GM12892 (cell line): ENCODE measurements at places on chromosomes 7 and 10.

- no peak for DNase-seq
Measured at GRCh38 chr10:70459061-70459773, 17.7 kb upstream of the NODAL start.

DNA sequence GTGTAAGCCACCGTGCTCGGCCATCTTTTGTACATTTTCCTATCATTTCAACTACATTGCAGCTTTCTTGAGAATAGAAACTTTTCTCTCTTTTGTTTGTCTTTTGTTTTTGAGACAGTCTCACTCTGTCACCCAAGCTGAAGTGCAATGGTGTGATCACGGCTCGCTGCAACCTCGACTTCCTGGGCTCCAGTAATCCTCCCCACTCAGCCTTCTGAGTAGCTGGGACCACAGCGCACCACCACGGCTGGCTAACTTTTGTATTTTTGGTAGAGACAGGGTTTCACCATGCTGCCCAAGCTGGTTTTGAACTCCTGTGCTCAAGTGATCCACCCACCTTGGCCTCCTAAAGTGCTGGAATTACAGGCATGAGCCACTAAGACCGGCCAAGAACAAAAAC is 31.3 kb upstream of the DAGLB start:
- no peak for DNase-seq

- DNase-seq: no peak
Measured at GRCh38 chr10:3893901-3894563, 109.0 kb upstream of the KLF6 start.

- DNase-seq: no peak
Measured at GRCh38 chr10:571688-572451, 117.6 kb downstream of the DIP2C start.

- DNase-seq: no peak
Measured at GRCh38 chr10:89576696-89577095, 41.3 kb upstream of the SLC16A12 start.

DNA sequence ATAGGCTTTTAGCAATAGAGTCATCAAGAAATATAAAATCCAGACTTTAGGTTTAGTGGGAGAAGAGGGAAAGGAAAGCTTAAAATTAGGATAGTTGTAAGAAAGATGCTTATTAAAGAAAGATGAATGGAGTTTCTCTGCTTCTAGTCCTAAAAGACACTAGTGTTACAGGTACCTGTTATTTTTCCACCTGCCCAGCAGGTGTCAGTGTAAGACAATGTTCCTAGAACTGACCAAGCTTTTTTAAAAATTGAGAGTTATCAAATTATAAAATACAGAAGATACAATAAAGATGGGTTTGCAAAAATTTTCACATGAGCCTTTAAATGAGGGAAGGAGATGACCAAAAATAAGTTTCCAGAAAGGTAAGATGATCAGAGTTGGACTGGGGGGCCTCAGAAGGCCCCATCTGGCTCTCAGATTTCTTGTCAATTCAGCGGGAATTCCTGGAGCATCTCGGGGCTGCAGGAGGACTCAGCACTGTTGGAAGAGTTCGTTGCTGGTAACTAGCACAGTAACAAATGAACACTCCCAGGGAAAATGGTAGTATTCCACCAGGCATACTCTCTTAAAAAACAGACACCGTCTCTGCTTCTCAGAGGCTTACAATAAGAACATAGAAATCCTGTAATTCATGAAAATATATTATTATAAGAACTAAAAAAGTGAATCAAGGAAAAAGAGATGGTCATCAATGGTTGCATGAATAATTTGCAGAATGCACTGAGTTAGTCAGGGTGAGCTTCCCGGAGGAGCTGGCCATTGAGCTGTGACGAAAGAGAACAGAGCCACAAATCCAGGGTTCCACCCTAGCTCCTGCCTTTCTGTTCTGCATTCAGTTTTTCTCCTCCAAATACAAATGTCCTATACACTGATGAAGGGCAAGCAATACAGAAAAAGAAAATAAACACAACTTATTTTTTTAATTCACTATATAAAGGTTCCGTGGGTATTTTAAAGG is 71.8 kb upstream of the PIK3CG start:
- DNase-seq: no peak

DNA sequence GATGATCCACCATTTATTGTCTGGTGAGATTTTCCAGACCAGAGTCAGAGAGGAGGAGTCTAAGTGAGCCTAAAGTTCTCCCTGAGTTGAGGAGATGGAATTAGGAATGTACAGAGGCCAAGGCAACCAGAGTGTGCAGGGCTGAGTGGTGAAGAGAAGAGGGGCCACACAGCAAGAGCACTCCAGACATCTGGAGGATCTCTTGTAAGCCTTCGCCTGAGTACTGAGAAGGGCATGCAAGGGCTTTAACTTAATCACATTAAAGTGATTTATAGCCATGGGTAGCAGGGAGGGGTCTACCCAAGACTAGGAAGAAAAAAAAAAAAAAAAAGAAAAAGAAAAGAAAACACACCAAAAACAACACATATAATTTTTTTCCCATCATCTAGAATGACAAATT is 1190.4 kb downstream of the GATA3 start:
- no peak for DNase-seq

DNA sequence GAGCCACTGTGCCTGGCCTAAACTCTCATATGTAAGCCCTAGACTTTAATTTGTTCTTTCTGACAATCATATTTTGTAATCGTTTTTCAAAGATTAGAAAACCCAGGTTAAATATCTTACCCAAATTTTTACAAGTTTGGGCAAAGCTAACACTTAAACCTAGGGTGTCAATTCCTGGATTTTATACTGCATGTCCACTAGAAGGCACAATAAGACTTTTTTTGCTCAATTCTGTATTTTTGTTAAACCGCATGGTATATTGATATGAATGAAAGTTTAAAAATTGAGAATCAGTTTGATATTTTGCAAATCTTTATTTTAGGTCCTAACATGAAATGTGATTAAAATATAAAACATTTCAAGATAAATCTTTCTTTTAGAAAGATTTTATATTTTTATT is 29.3 kb downstream of the DYNC2I1 start:
- DNase-seq: no peak

DNA sequence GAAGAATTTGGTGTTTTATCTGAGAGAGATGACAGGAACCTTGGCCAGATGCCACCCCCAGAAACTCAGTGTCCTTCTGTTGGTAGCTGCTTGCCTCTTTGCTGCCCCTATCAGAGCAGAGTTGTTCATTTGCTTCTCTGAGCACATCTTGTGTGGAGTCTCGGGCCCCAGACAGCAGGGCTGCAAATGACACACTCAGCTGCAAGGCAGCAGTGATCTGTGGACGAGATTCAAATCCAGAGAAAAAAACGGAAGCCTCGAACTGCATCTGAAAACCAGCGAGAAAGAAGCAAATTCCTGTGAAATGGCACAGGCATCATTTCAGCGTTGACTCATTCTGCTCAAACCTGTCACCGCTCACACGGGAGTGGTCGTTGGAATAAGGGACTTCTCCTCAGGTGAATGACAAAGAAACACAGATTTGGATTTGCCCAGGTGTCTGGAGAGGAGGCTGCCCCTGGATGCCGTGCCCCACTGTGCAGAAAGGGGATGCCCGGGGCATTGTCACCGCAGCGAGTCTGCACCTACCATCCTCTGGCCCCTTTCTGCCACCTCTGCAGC is 144.7 kb downstream of the PFKFB3 start:
- DNase-seq: no peak

DNA sequence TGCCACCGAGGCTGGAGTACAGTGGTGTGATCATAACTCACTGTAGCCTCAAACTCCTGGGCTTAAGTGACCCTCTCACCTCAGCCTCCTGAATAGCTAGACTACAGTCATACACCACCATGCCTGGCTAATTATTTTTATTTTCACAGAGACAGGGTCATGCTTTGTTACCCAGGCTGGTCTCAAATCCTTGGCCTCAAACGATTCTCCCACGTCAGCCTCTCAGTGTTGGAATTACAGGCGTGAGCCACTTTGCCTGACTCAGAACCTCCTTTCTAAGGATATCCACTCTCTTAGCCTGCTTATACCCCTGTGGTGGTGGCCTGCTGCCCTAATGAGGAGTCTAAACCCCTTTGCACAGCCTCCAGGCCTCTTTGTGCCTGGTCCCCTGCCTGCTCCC is 4.2 kb upstream of the IGFBP1 start:
- DNase-seq: no peak

- no peak for DNase-seq
Measured at GRCh38 chr10:117509573-117509972, 33.0 kb upstream of the EMX2 start.

DNA sequence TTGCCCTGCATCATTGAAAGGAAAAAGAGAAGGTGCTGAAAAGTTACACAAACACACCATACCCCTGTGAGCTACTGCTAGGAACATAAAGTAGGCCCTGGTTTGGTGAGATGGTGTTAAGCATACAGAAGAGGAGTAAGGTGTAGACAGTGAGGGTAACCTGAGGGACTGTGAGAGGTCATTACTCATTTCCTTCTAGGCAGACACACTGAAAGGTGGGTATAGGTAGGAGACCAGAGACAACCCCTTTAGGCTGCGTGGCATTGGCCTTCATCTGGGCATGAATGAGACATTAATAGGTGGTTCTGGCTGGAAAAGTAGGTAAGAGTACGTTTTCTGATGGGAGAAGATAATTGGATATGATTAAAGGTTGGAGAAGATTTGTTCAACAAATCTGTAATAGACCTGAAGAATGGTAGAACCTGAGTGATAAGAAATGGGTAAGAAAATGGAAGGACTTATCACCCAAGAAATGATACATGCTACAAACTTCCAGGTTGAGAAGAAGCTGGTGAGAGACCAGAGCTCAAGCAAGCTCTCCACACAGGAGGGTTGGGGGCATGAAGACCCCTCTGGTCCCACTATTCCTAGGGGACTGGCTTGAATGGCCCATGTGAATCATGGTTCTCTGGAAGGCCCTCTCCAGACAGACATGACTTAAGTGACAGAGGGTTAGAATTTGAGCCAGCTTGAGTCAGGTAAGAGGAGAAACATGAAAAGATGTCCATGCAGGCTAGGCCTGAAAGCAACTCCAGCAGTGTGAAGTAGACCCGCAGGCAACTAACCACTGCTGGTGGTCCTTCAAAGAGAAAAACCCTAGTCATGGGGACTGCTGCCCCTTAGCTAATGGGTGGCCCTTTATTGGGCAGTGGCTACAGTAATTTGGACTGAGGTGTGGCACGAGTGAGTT is 3.8 kb downstream of the COMTD1 start:
- no peak for DNase-seq

- DNase-seq: no peak
Measured at GRCh38 chr7:130394421-130395195, 14.3 kb downstream of the CPA1 start.

DNA sequence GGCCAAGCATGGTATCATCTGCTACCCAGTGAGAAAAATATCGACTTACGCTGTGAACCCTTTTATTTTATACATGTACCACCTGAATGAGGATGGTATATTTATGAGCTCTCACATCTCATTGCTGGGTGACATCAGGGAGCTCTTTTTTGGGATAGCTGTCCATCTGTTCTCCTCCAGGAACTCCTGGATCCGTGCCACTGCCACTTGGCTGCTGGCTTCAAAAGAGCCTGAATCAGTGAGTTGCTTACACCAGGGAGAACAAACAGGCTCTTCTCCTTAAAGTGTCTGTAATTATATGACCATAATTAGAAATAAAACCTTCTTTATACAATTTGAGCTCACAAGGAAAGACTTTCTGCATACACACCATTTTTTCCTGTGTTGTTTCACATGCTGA is 106.2 kb downstream of the KAT6B start:
- no peak for DNase-seq

- DNase-seq: no peak
Measured at GRCh38 chr7:65489260-65489767, 115.7 kb downstream of the ZNF92 start.

- no peak for DNase-seq
Measured at GRCh38 chr10:132371641-132372081, 25.3 kb upstream of the PWWP2B start.

GRCh38 chr10:32056136-32057035 is at the start of gene KIF5B:
Gene KIF5B (minus strand): TSS chr10:32056425. CDS start chr10:32055973, 452 bp downstream.
- peak; percentile 91 for DNase-seq

DNA sequence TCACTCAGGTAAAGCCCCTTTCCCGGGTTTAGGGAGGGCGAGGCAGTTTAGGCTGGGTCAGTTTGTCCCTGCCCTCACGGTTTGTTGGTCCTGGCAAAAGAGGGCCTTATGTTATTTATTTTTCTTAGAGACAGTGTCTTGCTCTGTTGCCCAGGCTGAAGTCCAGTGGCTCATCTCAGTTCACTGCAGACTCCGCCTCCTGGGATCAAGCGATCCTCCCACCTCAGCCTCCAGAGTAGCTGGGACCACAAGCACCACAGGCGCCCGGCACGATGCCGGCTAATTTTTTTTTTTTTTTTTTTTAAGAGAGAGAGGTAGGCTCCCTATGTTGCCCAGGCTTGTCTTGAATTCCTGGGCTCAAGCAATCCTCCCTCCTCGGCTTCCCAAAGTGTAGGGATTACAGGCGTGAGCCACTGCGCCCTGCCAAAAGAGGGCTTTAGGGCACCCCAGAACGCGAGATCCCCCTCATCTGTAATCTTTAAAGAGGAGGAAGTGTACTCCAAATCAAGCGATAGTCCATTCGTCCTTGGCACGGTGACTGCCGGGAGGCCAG is 626 bp upstream of the BMS1 start:
- DNase-seq: no peak

- DNase-seq: no peak
Measured at GRCh38 chr7:3564231-3564630, 263.2 kb downstream of the SDK1 start.

DNA sequence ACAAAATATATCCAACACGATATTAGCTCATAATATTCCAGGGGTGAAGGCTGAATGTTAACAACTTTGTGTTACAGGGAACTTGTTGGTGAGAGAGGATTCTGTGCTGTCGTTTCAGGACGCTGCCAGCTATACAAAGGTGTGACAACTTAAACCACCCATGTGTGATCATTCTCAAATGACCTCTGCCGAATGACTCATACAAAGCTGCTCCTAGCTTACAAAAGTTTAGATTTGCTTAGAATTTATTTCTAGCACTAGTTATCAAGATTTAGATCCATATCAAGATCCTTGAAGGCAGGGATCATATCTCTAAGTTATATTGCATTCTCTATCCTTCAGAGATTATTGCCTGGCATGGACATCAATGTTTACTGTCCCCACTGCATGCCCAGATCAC is 65.3 kb downstream of the COBL start:
- no peak for DNase-seq

DNA sequence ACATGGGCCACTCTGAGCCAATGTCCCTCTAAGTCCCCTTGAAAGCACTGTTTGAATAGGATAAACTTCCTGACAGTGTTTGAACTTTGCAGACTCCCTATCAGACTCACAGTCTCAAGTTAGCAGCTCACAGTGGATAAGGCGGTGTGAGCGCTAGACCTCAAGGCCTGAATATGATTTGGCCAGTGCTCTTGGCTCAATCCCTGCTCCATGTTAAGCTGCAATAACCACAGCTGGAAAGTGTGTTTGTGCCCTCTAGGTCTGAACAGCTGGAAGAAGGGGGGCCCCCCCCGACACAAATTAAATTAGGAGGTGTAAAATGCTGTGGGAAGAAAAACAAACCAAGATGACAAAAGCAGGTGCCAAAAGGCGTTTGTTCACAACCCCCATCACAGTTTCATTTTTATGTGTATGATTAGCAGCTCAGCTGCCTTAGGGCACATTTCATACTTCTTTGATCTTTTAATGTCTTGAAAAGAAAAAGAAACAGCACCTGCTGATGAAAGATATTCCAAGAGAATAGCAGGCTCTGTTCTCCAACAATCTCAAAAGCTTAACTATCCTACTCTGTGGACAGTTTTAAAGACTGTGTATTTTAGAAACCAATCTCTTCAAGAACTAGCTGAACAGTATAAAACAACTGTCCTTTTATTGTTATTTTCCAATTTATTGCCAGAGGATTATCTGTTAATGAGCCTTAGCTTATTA is 167.6 kb downstream of the SNX13 start:
- no peak for DNase-seq

GRCh38 chr7:111558991-111559390 is 3.3 kb downstream of the IMMP2L start:
- no peak for DNase-seq
